ENCODE measurements at places on chromosomes 1 and 21. TPM values are rescaled to one million over a fixed set of nuclear protein-coding genes. Genes with fewer than 3 reads are reported as not detected.

Gene POMGNT1
- total RNA-seq: 77.1 TPM

Gene XPR1
- total RNA-seq: 25.5 TPM

Gene OR14K1
- total RNA-seq: not detected

Gene CYP4A22
- not detected for total RNA-seq

Gene CELA2B
- total RNA-seq: not detected

Gene DISC1
- 4.7 TPM for total RNA-seq

Gene PIAS3
- 31.9 TPM for total RNA-seq

Gene ASCL5
- 0.49 TPM for total RNA-seq

Gene RYR2
- total RNA-seq: 0.25 TPM

Gene TNFRSF14
- total RNA-seq: 5.9 TPM

Gene TTC22
- under 0.01 TPM for total RNA-seq

Gene CENPF
- total RNA-seq: 62.2 TPM

Gene CDKN2C
- total RNA-seq: 9.0 TPM

Gene ATP6V1G3
- not detected for total RNA-seq

Gene OR10J1
- not detected for total RNA-seq

Gene ITLN2
- not detected for total RNA-seq

Gene PRSS38
- total RNA-seq: not detected

Gene PLEKHN1
- total RNA-seq: 5.5 TPM

Gene KIF26B
- total RNA-seq: 2.6 TPM

Gene SPRR4
- total RNA-seq: not detected

Gene PDE4B
- 0.33 TPM for total RNA-seq

Gene CHI3L1
- total RNA-seq: 14.7 TPM

Gene MROH9
- not detected for total RNA-seq

Gene KPRP
- total RNA-seq: not detected

Gene KRTAP19-8
- not detected for total RNA-seq

Gene EPHA10
- not detected for total RNA-seq

Gene CRB1
- total RNA-seq: 0.13 TPM

Gene CACNA1E
- total RNA-seq: not detected

Gene NCAM2
- total RNA-seq: 0.51 TPM

Gene S100A7
- total RNA-seq: not detected

Gene FCRL2
- not detected for total RNA-seq

Gene FOXD3
- not detected for total RNA-seq

Gene FAM177B
- total RNA-seq: not detected

Gene FOXO6
- total RNA-seq: 3.8 TPM
